NCI-H774 (cell line): ENCODE measurements at places on chromosomes 1 and 21.

GRCh38 chr1:66237722-66238479 lies 296.1 kb upstream of the SGIP1 start:
- peak; percentile 26 for DNase-seq

DNA sequence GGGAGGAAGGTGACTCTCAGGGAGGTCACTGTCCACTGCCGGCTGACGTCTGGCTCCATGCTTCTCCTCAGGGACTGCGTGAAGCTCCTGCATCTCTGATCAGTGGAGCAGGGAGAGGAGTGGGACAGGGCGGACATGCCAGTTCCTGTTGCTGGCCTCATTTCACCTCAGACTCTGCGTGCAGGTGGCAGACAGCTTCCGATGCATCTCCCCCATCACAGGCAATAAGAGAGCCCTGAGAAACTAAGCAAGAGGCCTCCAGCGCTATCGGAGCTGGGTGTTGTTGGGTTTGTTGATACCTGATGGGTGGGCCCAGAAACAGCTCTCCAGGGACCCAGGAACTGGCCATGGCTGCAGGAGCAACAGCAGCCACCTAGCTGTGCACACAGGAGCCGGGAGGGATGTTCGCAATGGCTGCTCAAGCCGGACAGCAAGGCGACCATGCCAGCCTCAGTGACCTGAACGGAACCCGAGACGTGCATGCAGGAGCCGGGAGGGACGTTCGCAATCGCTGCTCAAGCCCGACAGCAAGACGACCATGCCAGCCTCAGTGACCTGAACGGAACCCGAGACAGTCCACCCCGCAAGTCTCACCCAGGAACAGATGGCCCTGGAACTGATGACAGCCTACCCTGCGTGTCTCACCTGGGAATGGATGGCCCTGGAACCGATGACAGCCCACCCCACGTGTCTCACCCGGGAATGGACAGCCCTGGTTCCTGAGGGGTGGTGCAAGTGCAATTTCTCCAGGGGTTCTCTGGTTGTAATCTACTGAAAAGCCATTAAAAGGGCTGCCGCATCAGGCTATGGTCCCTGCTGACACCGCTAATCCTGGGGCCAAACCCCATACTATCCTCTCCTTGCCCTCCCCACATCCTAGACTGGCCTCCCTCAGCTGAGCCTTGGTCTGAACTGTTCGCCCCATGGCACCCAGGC lies 14.2 kb upstream of the PCBP3 start:
- DNase-seq: no peak

GRCh38 chr1:205183676-205184335 lies 27.7 kb downstream of the DSTYK start:
- DNase-seq: no peak

- no peak for DNase-seq
Measured at GRCh38 chr1:55441489-55441888, 226.3 kb upstream of the USP24 start.

DNA sequence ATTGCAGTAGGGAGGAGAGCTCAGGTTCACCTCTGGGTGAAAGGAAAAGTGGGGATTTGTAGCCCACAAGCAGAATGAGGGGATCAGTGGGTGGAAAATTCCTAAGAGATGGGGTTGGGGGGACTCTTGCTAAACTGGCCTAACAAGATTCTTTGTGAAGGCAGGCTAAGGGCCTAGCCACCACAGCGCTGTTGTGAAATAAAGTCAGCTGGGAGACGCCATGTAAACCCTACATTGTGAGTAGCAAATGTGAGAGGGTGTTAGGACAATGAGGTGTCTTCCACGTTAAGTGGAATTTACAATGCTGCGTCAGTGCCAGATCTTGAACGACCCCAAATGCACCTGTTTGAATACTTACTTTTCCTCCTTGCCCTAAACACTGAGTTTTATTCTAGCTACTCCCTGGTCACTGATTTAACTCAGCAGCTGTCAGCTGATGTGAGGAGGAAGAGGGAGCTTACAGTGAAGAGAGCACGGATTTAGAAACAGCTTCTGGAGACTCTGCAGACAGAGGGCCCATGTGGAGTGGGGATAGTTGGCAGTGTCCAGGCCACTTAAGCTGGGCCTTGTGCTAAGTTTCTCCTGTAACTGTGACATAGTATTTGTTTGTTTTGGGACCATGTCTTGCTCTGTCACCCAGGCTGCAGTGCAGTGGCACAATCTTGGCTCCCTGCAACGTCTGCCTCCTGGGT lies 17.3 kb downstream of the PDPN start:
- no peak for DNase-seq

- DNase-seq: no peak
Measured at GRCh38 chr1:191685669-191686068, 472.6 kb upstream of the RGS18 start.

DNA sequence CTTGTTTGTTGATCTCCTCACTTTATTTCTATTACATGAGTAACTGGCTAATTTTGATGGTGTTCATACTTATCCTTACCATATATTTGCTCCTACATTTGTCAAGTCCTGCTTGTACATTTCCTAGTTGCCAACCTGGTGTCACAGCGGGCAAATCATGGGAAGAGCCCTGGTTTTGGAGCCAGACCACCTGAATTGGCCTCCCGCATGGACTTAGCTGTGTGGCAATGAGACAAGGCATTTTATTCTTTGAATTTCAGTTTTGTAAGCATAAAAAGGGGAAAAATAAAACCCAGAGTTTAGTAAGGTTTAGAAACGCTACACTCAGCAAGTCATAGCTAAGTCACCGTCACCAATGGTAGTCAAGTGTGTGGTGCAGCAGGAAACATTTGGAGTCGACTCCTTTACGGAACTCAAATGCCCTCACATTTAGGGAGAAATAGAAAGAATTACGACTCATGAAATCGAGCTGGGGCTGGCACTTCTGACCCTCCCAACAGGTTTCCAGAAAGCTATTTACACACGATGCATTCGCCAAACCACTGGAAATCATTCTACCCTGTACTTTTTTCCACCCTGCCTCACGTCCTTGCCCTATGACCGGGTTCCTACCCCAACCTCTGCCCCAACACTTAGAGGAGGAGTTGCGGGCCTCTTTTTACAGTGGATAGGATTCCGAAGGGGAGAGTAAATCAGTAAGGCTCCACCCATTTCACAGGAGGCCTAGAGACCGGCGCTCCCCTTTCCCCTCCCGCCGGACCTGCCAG lies 492 bp upstream of the PGM1 start:
- no peak for DNase-seq
